Left cardiac atrium (tissue), 4 donors: ENCODE measurements at places on chromosomes 4 and X. TPM values are rescaled to one million over a fixed set of nuclear protein-coding genes. Genes with fewer than 3 reads are reported as not detected.

DNA sequence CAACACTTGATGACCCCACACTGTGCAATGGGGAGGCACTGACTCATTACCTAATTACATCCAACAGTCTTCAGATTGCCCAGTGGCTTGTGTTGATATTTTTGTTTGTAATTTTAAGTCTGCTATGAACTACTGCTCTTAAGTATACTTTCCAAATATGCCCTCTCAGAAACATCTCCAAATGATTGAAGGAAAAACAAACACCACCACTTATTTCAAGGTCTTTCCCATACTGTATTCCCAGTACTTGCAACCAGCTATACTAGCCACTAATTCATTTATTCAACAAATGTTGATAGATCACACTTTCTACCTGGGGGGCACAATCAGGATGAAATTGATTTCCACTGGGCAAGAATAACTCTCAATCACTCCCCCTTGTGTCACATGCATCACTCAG lies 302.2 kb upstream of the CPEB2 start:
- no peak for DNase-seq

DNA sequence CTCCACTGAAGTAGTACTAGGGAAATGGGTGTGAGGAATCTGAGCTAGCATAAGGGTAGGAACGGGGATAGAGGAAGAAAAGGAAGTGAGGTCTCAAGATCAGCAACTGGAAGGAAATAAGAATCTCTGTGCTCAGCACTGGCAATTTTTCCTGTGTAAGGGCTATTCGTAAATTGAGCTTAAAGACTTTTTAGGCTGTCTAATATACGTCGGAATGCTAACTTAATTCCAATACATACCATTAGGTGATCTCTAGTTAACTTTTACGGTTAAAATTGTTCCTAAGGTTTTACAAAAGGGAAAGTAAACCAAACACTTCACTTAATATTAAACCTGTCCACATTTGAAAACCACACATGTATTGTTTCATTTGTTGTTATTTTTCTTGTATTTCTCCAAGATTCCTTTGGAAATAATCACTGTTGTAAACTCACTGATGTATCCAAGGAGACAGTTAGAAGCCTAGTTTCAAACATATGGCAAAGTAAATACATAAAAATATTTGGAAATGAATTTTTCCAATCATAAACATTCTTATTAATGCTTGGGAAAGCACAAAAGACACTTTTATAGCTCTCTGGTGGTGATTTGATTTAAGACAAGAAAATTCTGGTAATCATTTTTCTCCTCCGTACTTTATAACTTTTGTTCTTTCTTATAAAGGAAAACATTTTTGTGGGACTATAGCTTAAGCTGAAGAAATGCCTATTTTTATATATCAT lies 28.1 kb upstream of the HPGDS start:
- DNase-seq = no peak

DNA sequence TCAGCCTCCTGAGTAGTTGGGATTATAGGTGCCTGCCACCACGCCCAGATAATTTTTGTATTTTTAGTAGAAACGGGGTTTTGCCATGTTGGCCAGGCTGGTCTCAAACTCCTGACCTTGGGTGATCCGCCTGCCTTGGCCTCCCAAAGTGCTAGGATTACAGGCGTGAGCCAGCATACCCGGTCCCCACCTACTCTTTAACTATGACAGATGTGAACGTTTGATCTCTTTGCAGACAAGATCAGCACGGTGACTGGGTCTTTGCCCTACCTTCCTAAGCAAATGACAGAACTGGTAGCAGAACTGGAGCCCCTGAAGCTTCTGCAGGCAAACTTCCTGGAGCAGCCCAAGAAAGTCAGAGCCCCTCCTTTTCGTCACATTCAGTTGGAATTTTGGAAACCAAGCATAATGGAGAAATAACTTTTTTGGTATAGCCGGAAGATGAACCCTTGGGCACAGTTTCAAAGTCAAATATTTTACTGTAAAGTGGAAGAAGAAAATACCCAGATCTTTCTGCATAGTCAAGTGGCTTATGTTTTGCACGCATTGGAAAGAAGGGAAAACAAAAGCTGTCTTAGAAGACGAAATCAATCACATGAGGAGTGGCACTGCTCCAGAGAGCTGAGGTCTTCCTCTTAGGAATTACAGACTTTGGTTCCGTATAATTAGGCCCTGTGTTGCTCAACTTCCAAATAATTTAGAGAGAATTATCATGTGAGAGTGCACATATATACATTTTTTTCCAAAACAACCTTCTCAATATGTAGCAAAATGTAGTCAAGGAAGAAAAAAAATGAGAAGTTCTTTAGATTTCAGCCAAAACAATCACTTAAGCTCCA lies 90.6 kb downstream of the SORBS2 start:
- no peak for DNase-seq

DNA sequence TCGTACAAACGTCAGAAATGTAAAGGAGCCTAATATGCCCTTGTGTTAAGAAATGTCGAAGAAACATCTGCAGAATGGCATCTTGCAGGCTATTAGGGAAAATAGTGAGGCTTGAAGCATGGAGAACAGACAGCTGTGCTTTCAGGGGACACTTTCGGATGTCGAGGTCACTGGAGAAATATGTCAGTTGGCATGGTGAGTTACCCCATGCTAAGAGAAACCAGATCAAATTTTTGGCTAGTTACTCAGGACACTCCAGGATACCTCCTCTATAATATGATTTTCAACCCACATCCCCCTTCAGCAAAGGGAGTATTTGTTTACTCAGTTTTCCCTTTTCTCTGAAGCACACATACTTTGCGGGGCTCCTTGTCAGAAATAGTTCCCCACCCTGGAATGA lies 171.4 kb downstream of the GPC3 start:
- no peak for DNase-seq

DNA sequence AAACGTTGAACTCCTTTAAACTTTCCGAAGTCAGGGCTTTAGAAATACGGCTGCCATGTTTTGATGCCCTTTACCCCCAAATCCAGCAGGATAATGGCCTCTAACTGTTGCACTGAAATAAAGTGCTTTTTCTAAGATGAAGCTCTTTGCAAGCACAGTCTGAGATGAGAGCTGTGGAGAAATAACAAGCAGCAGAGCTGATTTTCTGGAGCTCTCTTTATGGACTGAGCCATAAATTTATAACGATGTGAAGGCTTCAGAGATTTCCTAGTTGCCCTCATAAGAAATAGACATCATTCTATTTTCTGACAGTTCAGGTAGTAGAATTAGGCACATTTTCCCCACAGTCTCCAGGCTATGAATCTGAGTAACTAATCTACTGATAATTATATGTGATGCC lies 567.3 kb downstream of the PDHA2 start:
- no peak for DNase-seq

- DNase-seq = no peak
These were observed 92.6 kb downstream of the CCSER1 start for GRCh38 chr4:90219822-90220221.

- DNase-seq = no peak
These were observed 139.2 kb upstream of the ANKRD50 start for GRCh38 chr4:124851741-124852140.

- DNase-seq = no peak
These were observed 574.8 kb upstream of the DIPK2B start for GRCh38 chrX:45775468-45775867.

DNA sequence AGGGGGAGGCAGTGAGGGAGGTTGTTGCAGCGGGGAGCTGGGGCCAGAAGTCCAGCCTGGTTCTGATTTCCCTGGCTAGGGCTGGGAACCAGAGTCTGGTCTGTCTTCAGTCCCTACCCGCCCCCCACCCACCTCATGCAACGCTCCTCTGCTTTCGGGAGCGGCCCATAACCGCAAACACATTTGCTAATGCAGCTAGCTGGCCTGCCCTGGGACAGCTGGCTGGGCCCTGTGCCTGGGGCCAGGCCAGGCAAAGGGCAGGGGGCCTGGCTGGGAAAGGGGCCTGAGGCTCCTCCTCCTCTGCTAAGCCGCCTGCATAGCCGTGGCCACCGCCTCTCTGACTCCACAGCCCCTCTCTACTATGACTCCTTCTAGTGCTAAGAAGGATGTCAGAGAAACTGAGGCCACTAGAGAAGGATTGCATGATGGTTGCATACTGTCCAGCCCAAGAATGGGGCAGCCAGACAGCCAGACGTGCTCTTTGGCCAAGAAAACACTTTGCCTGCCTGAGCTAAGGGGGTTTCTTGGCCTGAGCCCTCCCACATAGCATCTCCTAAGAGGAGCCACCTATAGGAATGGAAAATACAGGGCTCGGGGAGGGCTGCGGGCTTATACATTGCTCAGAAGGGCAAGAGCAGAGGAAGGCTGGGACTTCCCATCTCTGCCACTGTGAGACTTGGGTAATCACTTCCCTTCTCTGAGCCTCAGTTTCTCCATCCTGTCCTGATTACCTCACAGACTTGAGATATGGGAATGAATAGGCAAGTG lies 76.9 kb downstream of the PJA1 start:
- DNase-seq = no peak

DNA sequence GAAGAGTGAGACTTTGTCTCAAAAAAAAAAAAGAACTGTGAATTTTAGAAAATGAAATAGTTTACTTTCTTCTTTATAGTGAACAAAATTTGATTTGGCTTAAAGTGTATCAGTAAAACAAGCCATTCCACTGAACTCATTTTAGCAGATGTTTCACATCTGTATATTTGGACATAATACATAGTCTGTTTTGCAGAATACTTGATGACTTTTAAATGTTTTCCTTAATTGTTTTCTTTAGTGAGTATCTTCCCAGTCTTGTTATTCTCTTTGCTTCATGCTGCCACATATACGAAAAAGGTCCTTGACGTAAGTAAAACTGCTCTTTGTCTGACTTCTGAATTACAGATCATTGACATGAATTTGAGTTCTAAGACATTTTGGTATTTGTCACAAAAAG lies 8.3 kb downstream of the TMEM33 start:
- DNase-seq = no peak

DNA sequence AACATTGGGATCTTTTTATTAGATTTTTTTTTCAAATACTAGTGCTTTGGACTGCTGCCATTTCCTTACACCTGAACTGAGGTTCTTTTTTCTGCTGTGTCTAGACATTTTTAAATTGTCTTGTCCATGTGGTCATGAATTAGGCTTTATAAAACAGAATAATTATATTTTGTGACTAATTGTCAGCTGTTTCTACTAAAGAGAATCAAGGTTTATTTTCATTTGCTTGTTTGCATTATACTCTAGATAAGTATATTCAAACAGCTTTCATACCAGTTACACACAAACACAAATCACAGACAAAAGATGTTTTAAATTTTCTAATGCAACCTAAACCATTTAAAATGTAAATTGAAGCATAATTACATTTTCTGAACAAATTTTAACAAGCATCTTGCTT lies 194.7 kb downstream of the GALNTL6 start:
- no peak for DNase-seq

DNA sequence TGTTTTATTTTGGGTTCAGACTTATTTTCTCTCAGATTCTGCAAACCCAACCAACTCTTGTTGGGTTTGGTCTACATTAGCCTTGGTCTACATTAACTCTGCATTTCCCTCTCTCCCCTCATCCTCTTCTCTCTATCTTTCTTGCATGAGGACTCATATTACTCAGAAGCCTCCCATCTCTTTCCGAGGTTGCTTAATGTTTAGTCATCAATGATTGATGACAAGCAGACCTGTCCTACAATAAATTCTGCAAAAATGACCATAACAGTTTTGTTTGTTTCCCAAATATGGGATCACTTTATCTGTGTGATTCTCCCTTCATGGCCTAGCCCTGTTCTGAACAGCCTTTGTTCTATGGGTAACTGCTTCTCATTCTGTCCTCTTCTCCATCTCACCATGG lies 75.2 kb downstream of the GABRB1 start:
- no peak for DNase-seq

- no peak for DNase-seq
These were observed 5.5 kb downstream of the UCHL1 start for GRCh38 chr4:41262198-41262597.

DNA sequence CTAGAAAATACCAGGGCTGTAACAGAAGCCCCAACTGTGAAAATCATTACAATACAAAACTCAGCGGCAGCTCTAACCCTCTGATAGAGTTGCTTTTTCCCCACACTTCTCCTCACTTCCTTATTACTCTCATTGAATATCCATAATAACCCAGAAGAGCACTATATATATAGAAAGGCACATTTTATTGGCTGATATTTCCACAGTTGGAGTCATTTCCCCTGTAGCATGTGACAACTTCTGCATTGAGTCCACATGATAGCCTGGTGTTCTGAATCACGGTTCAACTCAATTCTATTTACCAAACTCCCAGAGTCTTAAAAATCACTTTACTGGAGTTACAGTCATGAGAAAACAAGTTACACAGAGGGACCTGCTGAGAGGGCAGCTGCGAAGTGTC lies 46.6 kb upstream of the NWD2 start:
- DNase-seq = no peak

DNA sequence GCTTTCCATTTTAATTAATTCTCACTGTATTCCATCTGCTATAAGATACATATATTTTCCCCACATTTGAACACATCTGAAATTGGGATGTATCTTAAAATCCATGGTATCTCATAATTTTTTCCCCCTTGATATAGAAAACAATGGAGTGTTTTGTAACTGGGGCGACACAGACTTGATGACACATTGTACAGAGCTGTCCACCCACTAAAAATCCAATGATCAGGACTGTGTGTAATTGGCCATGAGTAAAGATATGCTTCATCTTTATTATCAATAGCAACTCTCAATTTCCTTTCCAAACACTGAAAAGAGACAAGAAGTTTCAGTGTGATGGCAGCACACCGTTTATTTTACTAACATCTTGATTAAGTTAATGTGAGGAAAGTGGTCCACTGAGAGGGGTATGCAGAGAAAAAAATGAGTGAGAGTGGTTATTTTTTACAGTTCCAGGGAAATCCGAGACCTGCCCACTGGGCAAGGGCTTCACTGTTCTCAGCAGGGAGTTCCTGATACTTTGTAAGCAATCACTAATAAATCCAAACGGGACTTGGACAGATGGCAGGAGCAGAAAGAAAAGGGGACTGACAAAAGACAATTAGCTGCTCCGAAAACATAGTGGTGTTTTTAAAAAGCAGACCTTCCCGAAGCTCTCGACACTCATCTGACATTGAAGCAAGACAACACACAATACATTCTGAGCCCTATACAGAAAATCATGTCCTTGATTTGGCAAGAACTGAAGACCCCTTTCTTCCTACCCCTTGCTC lies 149.4 kb downstream of the TSPAN5 start:
- DNase-seq = no peak

GRCh38 chr4:128837679-128838078 lies 28.2 kb downstream of the JADE1 start:
- DNase-seq = no peak

Gene CT47A7
- total RNA-seq = not detected

Gene PWWP3B
- total RNA-seq = 3.2 TPM

Gene FAM47E
- total RNA-seq = 2.2 TPM

Gene RIPPLY1
- total RNA-seq = not detected

Gene PRDM8
- 1.5 TPM for total RNA-seq

Gene FAM184B
- not detected for total RNA-seq

Gene ATP8A1
- total RNA-seq = 22.3 TPM

Gene CABS1
- not detected for total RNA-seq

Gene GAGE12J
- not detected for total RNA-seq

Gene NR0B1
- total RNA-seq = not detected

Gene GLOD5
- not detected for total RNA-seq

Gene HGFAC
- 0.38 TPM for total RNA-seq

Gene CENPE
- 0.31 TPM for total RNA-seq

Gene SLITRK2
- total RNA-seq = 0.91 TPM

Gene DCAF12L1
- total RNA-seq = not detected

Gene CYBB
- total RNA-seq = 30.0 TPM

Gene ADH1A
- 2.2 TPM for total RNA-seq
